Stimulated activated CD4-positive, alpha-beta T cell treated with anti-CD3 and anti-CD28 coated beads, Interleukin-4, amount 100 ng/mL, for 24 hours (primary cell): ENCODE measurements at places on chromosomes 13 and 19.

- DNase-seq: no peak
Observed at GRCh38 chr19:5260381-5260967, 80.1 kb downstream of the PTPRS start.

GRCh38 chr13:66617786-66618185 lies 612.4 kb downstream of the PCDH9 start:
- DNase-seq: no peak

DNA sequence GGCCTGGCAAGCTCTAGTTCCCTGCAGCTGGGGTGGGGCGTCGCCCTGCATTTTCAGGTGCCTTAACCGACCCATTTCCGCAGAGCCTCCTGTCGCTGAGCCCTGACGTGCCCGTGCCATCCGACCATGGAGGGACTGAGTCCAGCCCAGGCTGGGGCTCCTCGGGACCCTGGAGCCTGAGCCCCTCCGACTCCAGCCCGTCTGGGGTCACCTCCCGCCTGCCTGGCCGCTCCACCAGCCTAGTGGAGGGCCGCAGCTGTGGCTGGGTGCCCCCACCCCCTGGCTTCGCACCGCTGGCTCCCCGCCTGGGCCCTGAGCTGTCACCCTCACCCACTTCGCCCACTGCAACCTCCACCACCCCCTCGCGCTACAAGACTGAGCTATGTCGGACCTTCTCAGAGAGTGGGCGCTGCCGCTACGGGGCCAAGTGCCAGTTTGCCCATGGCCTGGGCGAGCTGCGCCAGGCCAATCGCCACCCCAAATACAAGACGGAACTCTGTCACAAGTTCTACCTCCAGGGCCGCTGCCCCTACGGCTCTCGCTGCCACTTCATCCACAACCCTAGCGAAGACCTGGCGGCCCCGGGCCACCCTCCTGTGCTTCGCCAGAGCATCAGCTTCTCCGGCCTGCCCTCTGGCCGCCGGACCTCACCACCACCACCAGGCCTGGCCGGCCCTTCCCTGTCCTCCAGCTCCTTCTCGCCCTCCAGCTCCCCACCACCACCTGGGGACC lies 1.2 kb downstream of the ZFP36 start:
- peak; percentile 59 for DNase-seq

- DNase-seq: no peak
Observed at GRCh38 chr19:2026770-2027169, 11.3 kb upstream of the BTBD2 start.

DNA sequence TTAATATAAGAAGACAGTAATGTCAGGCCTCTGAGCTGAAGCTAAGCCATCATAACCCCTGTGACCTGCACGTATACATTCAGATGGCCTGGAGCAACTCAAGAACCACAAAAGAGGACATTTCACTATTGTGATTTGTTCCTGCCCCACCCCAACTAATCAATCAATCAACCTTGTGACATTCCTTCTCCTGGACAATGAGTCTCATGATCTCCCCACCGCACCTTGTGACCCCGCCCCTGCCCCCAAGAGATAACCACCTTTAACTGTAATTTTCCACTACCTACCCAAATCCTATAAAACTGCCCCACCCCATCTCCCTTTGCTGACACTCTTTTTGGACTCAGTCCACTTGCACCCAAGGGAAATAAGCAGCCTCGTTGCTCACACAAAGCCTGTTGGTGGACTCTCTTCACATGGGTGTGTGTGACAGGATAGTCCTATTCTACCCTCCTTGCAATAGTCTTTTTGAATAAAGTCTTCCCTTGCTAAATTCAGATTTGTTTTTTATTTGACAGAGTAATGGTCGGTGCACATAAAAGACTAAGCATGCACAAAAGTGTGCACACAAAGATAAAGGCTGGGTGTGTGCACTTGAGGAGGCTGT lies 14.0 kb downstream of the CD70 start:
- no peak for DNase-seq

DNA sequence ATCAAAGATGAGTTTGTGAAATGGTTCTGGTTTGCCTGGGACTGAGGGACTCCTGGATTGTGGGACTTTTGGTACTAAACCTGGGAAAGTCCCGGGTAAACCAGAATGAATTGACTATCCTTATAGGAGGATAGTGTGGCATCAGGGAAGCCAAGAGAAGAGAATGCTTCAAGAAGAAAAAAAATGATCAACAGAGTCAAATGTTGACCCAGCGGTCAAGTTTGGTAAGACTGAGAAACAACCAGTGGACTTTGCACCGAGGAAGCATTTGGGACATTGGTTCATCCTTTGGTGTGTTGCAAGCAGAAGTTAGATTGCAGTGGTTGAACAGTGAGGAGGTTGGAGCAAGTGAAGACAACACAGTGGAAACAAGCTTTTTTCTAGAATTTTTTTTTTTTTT lies 33.5 kb downstream of the CLEC17A start:
- DNase-seq: no peak

DNA sequence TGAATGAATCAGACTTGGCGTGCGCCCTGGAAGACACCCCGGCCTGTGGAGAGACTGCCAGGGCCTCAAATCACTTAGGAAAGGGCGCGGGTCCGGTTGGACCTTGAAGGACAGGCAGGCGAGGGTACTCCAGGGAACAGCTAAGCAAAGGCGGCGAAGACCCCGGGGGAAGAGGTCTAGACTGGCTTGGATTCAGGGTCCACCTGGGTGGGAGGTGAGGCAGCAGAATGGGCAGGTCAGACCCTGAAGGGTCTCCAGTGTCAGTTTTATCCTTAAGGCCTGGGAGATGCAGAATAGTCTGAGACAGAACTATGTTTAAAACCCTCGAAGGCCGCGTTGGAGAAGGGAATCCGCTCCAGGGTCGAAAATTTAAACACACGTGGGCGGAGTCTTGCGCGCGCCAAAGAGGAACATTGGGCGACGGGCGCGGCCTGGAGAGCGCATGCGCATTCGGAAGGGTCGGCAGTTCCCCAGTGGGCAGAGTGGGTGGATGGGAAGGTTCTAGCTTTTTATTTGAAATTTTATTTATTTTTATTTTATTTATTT lies 567 bp upstream of the SMG9 start:
- DNase-seq: peak; percentile 84

GRCh38 chr19:33800012-33800680 lies 3.5 kb downstream of the KCTD15 start:
- DNase-seq: no peak

- DNase-seq: no peak
Observed at GRCh38 chr19:15260939-15261338, 28.7 kb upstream of the EPHX3 start.

DNA sequence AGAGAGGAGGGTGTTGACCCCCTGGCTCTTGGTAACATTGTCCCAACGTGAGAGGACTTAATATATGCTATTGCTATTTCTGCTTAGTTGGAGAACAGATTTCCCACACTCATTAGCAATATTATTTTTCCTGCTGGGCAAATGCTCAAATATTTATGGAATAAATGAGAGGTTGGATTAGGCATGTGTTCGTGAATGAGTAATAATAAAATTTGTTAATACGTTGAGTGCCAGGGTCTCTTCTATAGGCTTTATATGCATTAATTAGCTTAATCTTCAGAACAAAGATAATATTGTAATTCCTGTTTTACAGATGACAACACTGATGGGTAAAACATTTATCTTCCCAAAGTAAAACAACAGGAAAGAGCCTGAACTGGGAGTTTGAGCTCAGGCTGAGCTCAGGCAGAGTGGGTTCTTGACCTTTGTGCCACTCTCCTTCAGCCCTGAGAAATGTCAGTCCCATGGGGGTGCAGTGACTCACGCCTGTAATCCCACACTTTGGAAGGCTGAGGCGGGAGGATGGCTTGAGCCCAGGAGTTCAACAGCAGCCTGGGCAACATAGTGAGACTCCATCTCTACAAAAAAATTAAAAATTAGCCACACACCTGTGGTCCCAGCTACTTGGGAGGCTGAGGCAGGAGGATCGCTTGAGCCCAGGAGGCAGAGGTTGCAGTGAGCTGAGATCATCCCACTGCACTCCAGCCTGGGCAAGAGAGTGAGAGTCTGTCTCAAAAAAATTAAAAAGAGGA lies 1.2 kb downstream of the ZNF233 start:
- no peak for DNase-seq

DNA sequence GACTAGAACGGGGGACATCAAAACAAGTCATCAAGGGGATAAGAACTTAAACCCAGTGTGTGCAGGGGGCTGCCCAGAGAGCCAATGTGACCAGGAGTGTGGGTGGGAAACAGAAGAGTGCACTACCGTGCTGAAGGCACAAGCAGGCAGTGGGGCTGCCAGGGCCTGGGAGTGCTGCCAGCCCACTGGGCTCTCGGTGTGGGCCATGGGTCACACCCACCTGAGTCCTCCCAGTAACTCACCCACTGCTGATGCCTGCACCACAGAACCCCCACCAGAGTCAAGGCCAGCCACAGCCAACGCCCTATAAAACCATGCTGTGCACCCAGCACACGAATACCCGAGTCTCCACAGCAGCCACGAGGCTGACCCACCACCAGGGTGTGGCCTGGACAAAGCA lies 8.5 kb downstream of the MED26 start:
- no peak for DNase-seq

DNA sequence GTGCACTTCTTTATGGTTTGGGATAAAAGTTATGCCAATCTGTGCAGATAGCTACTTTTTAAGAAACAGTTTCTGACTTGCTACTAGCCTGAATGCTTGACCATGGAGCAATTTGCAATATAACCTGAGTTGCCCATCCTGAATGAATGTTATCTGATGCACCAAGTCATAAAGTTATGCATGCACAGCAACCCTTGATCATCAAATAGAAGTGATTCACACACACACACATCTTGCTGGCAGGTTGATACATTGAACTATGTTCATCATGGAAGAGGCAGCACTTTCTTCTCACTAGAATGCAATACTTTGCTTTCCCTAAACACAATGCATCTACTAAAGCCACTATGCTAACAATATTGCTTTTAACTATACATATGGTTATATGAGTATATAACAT lies 311.5 kb downstream of the RFC3 start:
- no peak for DNase-seq

DNA sequence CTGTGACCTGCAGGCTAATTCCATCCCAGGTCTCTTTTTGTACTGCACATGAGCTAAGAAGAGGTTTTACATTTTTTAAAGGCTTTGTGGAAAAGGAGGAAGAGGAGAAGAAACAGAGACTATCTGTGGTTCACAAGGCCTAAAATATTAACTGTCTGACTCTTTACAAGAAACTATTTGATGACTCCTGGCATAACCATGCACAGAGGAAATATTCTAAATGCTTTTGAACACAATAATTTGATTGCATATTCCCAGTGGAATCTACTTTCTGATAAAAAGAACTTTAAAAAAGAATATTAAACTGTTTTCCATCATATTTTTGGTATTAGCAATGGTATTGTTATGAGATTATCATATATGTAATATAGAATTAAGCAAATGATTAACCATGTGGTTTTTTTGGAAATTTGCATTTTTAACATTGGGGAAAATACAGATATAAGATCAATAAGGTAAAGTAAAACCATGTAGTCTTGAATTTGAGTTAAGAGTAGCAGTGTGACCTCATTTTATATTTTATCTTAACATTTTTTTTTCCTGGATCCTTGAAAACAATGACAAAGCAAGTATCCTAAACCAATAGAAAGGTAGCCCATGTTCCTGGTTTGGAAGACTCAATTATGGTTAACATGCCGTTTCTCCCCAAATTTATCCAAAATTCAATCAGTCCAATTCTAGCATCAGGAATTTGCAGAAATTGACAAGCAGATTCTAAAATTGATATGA lies 251.0 kb downstream of the UQCRFS1 start:
- no peak for DNase-seq

DNA sequence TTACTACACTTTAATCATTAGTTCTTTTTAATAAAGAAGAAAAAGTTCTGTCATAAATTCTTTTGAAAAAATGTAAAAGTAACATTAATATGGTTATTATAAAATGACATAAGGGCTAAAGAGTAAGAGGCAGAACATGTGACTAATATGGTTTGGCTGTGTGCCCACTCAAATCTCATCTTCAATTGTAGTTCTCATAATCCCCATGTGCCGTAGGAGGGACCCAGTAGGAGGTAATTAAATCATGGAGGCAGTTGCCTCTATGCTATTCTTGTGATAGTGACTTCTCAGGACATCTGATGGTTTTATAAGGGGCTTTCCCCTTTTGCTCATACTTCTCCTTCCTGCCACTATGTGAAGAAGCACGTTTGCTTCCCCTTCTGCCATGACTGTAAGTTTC lies 104.5 kb downstream of the UGGT2 start:
- no peak for DNase-seq

DNA sequence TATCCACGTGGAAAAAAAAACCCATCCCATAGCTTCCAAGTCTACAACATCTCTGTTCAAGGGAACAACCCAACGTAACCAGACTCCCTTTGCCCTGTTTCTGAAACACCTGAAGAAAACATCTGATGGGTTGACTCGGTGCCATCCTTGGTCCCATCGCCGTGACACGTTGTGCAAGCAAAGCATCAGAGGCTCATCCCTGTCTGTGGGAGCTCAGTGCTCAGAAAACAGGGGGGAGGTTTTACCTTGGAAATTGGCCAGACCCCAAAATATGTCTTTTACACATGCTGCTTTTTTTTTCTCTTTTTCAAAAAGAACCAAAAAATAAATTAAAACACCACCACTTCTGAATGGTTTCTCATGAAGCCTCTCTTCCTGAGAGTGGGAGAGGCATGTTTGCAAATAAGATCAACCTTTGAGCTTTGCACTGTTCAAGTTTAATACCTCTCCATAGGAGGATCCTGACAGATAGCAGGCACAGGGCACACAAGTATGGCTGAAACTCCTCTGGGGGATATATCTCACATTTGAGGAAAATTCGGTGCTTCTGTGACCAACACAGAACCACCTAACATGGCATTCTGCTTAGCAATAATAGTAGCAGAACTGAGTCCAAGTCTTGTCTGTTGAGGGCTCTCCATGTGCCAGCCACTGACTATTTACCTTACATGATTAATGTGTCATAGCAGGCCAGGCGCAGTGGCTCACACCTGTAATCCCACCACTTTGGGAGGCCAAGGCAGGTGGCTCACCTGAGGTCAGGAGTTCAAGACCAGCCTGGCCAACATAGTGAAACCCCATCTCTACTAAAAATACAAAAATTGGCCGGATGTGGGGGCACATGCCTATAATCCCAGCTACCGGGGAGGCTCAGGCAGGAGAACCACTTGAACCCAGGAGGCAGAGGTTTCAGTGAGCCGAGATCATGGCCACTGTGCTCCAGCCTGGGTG lies 7.0 kb upstream of the PVR start:
- no peak for DNase-seq

GRCh38 chr13:99215184-99215830 lies 14.7 kb downstream of the UBAC2 start:
- DNase-seq: peak; percentile 54

- DNase-seq: no peak
Observed at GRCh38 chr13:84315527-84315926, 433.3 kb upstream of the SLITRK1 start.

DNA sequence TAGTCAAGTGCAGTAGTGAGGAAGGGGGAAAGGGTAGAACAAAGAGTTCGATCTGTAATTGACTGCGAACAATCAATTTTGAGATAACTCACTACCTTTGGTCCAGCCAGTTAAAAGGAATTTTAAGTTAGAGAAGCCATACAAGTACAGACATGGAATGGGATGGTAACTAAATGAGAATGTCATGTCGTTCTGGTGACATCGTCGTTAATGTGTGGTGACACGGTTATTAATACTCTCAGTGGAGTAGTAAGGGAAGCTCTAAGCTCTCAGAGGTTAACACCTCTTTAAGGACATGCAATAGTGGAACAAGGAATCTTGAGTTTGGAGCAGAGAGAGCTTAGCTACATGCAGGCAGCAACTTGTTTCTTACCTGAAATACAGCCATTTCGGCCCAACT lies 154.9 kb upstream of the KLF12 start:
- DNase-seq: no peak
